Thoracic aorta (tissue), 2 donors: ENCODE measurements at places on chromosomes 1 and 21.

GRCh38 chr1:86953167-86953566, 38.7 kb downstream of the HS2ST1 start:
- H3K4me3 ChIP-seq = no peak overlapping the region
- no peaks in the 10 kb centered on the region for H3K27me3 ChIP-seq
- no peaks in the 10 kb centered on the region for H3K4me1 ChIP-seq
- DNase-seq = no peak

- DNase-seq = no peak
- no peak overlapping the region for H3K4me3 ChIP-seq
- H3K36me3 ChIP-seq = no peaks in the 10 kb centered on the region
- H3K27ac ChIP-seq = no peak overlapping the region
- H3K4me1 ChIP-seq = no peaks in the 10 kb centered on the region
Observed at GRCh38 chr1:90414201-90414600, 302.9 kb downstream of the BARHL2 start.

DNA sequence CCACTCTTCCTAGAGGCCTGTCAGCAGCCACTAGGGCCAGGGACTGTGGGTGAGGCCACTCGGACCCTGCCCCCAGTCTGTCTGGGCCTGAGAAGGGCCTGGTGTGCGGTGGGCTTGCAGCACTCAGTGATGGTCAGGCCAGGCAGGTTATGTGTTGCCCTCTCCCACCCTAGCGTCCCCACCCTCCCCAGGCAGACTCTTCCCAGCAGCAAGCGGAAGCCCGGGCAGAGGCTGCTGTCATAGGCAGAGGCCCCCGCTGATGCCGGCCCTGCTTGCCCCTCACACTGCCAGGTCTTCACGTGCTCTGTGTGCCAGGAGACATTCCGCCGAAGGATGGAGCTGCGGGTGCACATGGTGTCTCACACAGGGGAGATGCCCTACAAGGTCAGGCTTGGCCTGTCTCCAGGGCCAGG, 6.6 kb downstream of the ZBTB48 start:
- no peaks in the 10 kb centered on the region for H3K27me3 ChIP-seq
- no peak overlapping the region for H3K27ac ChIP-seq
- H3K4me3 ChIP-seq = no peak overlapping the region
- H3K4me1 ChIP-seq = peaks cover 63% of the 10 kb centered on the region
- no peak for DNase-seq
- H3K36me3 ChIP-seq = peaks cover 26% of the 10 kb centered on the region

- no peak overlapping the region for H3K27ac ChIP-seq
- no peaks in the 10 kb centered on the region for H3K27me3 ChIP-seq
- DNase-seq = no peak
- H3K4me1 ChIP-seq = peaks cover 3% of the 10 kb centered on the region
- no peak overlapping the region for H3K4me3 ChIP-seq
Observed at GRCh38 chr1:63122079-63122478, 200.3 kb upstream of the FOXD3 start.

DNA sequence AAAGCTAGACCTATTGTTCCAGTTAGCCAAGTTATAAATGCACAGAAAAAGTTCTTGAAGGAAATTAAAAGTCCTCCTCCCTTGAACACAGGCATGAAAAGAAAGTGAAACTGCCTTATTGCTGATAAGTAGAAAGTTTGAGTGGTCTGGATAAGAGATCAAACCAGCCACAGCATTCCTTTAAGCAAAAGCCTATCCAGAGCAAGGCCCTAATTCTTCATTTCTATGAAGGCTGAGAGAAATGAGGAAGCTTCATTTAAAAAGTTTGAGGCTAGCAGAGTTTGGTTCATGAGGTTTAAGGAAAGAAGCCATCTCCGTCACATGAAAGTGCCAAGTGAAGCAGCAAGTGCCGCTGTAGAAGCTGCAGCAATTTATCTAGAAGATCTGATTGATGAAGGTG, 2.7 kb upstream of the SSX2IP start:
- peaks cover 8% of the 10 kb centered on the region for H3K4me1 ChIP-seq
- no peak overlapping the region for H3K27ac ChIP-seq
- no peak overlapping the region for H3K4me3 ChIP-seq
- no peaks in the 10 kb centered on the region for H3K27me3 ChIP-seq
- no peak for DNase-seq

GRCh38 chr1:208857465-208857864, 613.3 kb upstream of the PLXNA2 start:
- DNase-seq = no peak
- H3K27me3 ChIP-seq = no peaks in the 10 kb centered on the region
- H3K4me3 ChIP-seq = no peak overlapping the region
- H3K36me3 ChIP-seq = no peaks in the 10 kb centered on the region

DNA sequence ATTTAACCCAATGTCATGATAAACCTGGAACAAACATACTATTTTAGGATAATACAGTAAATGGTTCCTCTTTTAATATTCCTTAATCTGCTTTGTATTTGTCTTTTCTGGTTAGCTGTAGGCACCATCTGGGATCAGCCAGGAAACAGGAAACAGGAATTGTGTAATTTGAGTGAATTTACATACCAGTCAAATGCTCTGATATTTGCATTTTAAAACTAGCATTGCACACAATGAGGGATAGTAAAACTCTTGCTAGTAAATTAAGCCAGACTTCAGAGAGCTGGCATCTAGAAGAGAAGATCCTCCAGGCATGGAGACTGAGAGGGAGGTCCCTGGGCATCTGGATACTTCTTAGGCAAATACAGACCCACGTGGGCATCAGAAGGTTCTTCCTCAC, 103.5 kb downstream of the HMCN1 start:
- H3K4me1 ChIP-seq = peaks cover 16% of the 10 kb centered on the region
- no peaks in the 10 kb centered on the region for H3K36me3 ChIP-seq
- no peak for DNase-seq
- no peaks in the 10 kb centered on the region for H3K27me3 ChIP-seq
- H3K27ac ChIP-seq = no peak overlapping the region
- H3K4me3 ChIP-seq = no peak overlapping the region

DNA sequence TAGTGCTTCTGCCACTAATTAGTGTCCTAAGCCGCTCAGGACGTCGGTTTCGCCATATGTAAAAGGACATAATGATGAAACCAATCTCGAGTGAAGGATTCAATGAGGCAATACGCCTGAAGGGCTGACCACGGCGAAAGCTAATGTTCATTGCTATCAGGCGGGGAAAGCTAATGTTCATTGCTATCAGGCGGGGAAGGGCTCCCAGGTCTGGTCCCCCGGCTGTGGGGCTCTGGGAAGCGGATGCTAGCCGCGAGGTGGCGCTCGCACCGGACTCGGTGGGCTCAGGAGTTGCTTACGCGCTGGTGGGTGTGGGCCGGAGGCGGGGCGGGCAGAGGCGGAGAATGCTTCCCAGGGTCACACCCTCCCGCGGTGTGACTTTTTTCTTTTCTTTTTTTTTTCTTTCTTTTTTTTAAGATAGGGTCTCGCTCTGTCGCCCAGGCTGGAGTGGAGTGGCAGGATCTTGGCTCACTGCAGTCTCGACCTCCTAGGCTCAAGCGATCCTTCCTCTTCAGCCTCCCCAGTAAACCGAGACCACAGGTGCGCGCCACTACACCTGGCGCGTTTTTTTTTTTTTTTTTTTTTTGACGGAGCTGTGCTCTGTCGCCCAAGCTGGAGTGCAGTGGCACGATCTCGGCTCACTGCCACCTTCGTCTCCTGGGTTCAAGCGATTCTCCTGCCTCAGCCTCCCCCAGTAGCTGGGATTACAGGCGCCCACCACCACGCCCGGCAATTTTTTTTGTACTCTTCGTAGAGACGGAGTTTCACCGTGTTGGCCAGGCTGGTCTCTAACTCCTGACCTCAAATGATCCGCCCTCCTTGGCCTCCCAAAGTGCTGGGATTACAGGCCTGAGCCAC, 1.1 kb upstream of the PEAR1 start:
- no peaks in the 10 kb centered on the region for H3K36me3 ChIP-seq
- no peaks in the 10 kb centered on the region for H3K27me3 ChIP-seq
- H3K27ac ChIP-seq = no peak overlapping the region
- peak overlapping the region; percentile 72 for H3K4me3 ChIP-seq
- DNase-seq = peak; percentile 54

GRCh38 chr1:245585252-245585959, 430.6 kb downstream of the KIF26B start:
- no peaks in the 10 kb centered on the region for H3K27me3 ChIP-seq
- no peak overlapping the region for H3K27ac ChIP-seq

DNA sequence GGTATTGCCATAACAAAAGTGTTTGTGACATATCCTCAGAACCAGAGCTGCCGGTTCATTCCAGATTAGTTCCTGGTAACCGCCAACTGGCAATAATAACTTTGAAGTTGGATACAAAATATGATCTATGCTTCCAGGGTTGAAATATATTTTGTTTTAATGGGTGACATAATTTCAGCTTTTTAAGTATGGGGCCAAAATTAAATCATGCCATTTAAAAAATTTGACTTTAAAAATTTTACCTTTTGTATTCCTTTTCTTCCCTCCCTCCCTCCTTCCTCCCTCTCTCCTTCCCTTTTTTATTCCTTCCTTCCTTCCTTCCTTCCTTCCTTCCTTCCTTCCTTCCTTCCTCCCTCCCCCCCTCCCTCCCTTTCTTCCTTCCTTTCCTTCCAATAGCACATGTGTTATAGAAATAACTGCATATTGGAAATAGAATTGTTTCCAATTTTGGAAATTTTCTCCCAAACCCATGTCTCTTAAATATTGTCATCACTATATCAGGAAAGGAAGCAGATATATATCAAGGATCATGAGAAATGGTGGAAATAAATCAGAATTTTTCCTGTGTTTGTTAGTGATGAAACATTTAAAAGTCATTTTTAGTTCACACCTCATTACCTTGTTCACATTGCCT, 12.0 kb upstream of the KIFAP3 start:
- H3K4me1 ChIP-seq = no peaks in the 10 kb centered on the region
- H3K27ac ChIP-seq = no peak overlapping the region
- H3K4me3 ChIP-seq = no peak overlapping the region
- no peak for DNase-seq
- H3K36me3 ChIP-seq = no peaks in the 10 kb centered on the region
- H3K27me3 ChIP-seq = no peaks in the 10 kb centered on the region

- peaks cover 17% of the 10 kb centered on the region for H3K36me3 ChIP-seq
- DNase-seq = no peak
- no peak overlapping the region for H3K4me3 ChIP-seq
- no peaks in the 10 kb centered on the region for H3K27me3 ChIP-seq
- peaks cover 3% of the 10 kb centered on the region for H3K4me1 ChIP-seq
Observed at GRCh38 chr1:149965440-149965839, 28.8 kb upstream of the MTMR11 start.

- H3K27me3 ChIP-seq = no peaks in the 10 kb centered on the region
- H3K4me1 ChIP-seq = no peaks in the 10 kb centered on the region
- peaks cover 4% of the 10 kb centered on the region for H3K36me3 ChIP-seq
- no peak for DNase-seq
Observed at GRCh38 chr1:116531917-116532316, 38.9 kb downstream of the CD58 start.

GRCh38 chr1:217230412-217230811, 400.5 kb downstream of the GPATCH2 start:
- peaks cover 18% of the 10 kb centered on the region for H3K4me1 ChIP-seq
- H3K27ac ChIP-seq = no peak overlapping the region
- H3K4me3 ChIP-seq = no peak overlapping the region
- H3K36me3 ChIP-seq = no peaks in the 10 kb centered on the region
